Daoy (cell line): ENCODE measurements at places on chromosomes 6 and 20. TPM values are rescaled to one million over a fixed set of nuclear protein-coding genes. Genes with fewer than 3 reads are reported as not detected.

GRCh38 chr6:165685302-165685701, 22.3 kb upstream of the PDE10A start:
- DNase-seq: no peak

DNA sequence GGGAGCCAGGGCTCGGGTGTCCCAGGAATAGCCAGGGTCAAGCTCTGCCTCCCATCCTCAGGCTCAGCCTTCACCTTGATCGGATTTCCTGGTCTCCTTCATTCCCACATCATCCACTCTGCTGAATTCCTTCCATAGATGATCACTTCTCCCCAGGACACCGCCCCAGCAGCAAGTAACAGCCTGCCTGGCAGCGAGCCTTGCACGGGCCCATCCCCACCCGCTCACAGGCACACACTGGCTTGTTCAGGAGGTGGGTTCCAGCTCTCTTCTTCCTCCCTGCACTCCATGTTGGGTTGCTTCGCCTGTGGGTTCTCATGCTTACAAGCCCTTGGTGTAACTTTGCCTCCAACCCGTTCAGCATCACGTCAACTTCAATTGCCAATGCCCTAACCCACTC, 113.0 kb upstream of the IYD start:
- DNase-seq: no peak

- no peak for DNase-seq
These were observed 2.3 kb upstream of the BTN2A1 start for GRCh38 chr6:26455357-26455970.

DNA sequence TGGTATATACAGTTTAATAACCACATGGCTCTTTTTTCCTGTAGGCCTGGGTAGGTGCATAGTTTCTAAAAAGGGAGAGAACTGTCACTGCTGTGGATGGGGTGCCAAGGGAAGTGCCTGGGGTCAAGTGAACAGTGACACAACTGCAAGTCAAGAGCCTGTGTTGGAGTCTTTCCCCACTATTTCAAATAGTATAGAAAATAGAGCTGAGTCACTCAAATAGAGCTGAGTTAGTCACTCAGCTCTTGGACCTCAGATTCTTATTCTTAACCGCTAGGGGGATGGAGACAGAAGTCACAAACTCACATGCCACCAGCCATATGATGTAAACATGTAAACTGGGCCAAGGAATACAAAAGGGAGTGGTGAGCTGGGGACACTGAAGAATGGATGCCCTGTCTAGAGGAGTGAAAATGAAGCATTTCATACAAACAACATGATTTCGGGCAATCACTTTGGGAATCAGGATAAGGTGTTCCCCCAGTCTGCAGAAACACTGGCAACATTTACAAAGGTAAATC, 2.1 kb downstream of the NQO2 start:
- DNase-seq: peak; percentile 80

GRCh38 chr6:16761471-16762267, 409 bp upstream of the ATXN1 start:
- peak; percentile 96 for DNase-seq

GRCh38 chr20:10209091-10209490, 9.5 kb upstream of the SNAP25 start:
- DNase-seq: no peak

GRCh38 chr6:108945681-108946159, 97.5 kb downstream of the ARMC2 start:
- no peak for DNase-seq

GRCh38 chr20:50799176-50799889, 4.5 kb downstream of the BCAS4 start:
- no peak for DNase-seq

Gene OR12D3
- not detected in 2 replicates for total RNA-seq

Gene OPRM1
- not detected in 2 replicates for total RNA-seq

Gene ANGPT4
- total RNA-seq: under 0.01 and 0.03 TPM in 2 replicates

Gene ARMH2
- total RNA-seq: not detected in 2 replicates

Gene ZNF165
- 0.71 and 2.2 TPM in 2 replicates for total RNA-seq

Gene TMEM200A
- total RNA-seq: not detected in 2 replicates

Gene MROH8
- 0.11 TPM in 1 of 2 replicates, not detected in the other for total RNA-seq
